Left renal pelvis (tissue), 4 donors: ENCODE measurements at places on chromosomes 1 and 21.
A peak's percentile ranks its signal among the peaks of the same experiment; 100 is the strongest.

- no peak for DNase-seq
Measured at GRCh38 chr1:212595787-212596714, 12.5 kb upstream of the ATF3 start.

- no peak for DNase-seq
Measured at GRCh38 chr1:115215703-115216521, 122.1 kb downstream of the NGF start.

DNA sequence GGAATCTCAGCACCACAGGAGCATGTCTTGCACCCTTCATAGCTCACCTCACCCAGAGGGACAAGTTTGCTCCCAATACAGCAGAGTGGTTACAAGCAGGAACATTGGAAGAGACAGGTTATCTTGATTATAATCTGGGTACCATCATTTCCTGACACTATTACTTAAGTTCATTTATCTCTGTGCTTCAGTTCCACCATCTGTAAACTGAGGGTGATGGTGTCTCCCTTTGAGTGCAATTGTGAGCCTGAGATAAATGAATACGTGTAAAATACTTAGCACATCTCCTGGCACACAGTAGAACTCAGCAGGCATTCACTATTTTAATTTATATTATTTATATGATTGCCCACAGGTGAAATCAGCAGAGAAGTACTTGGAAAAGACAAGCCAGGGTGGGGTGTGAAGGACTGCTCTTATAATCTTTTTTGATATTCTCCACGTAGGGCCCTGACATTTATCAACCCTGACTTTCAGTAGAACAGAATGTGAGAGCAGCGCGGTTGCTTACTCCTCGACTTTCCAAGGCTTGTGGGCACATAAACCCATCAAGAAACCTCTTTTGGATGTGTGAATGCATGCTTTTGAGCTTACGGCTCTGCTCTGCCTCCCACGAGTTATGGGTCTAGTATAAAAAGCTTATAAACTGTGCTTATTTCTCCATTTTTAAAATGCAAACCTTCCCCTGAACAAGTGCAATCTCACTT lies 34.9 kb downstream of the DUSP10 start:
- no peak for DNase-seq

DNA sequence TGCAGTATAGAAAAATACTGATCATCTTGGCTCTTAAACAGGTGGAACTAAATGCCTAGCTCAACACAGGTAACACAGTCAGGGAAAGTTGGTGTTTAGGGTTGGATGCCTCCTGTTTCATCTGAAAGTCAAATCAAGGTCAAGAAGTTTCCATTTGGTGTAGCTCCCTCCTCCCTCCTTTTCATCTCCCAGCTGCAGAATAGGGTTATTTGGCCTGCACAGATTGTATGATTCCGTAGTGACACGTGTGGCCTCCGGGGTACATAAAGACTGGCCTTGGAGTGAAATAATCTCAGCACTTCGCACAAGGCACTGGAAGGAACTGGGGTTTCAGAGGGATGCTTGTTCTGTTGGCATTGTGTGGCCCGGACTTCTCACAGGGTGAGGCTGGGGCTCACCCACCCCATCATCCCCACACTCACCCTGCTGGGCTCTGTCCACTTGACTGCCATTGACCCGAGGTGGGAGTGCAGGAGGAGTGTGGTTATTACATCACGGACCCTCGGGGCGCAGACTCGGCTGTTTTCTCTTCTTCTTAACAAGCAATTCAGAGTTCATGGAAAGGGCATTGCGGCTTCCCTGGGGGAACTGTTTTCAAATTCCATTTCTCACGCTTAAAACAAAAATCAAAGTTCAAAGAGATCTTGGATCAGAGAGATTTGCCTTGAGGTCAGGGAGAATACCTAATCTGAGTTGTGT lies 18.4 kb downstream of the IGSF5 start:
- DNase-seq, result peak; percentile 8

GRCh38 chr1:221714227-221715152 lies 27.4 kb downstream of the DUSP10 start:
- DNase-seq, result no peak

DNA sequence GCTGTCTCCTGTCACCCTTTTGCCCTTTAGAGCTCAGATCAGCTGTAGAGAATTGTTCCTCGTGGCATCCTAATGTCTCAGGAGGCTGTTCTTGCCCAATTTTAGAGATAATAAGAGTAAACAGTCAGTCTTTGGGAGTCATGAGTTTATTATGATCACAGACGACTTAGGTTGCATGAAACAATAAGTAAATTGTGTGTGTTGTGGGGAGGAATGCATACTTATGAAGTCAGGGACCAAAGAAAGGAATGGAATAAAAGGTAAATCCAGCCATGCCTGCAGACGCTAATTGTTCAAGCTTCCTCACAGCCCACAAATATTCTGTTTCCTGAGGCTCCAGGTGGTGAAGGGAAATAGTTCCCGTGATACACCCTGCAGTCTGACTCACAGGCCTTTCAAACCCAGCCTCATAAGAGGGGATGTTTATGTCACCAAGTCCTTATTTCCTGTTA lies 897 bp downstream of the EPHX4 start:
- DNase-seq, result peak; percentile 2

DNA sequence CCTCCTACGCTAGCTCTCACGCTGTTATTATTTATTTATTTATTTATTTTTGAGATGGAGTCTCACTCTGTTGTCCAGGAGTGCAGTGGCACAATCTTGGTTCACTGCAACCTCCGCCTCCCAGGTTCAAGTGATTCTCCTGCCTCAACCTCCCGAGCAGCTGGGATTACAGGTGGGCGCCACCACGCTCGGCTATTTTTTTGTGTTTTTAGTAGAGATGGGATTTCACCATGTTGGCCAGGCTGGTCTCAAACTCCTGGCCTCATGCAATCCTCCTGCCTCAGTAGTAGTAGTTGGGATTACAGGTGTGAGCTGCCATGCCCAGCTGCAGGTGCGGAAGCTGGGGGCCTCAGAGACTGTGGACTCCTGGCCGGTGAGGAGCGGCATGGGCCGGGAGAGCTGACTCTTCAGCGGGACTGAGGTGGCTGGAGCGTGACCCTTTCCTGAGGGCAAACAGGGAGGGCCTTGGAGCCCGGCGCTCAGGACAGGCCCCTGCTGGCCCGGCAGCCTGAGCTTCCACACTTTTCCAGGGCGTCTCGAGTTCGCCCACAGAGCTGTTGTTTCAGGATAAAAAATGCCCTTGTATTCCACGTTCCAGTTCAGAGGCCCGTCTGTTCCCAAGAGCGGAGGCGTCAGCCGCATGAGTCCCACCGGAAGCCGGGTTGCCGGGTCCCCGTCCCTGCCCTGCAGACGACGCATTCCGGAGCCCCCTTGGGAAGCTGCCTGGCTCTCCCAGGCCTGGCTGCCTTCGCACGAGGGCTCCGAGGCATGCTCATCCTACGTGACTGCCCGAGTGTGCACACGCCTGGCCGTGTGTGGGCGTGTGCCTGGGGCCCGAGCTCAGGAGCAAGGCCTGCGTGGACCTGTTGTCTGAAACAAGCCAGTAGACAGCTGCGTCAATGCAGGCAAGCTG lies 126.2 kb downstream of the SIK1 start:
- no peak for DNase-seq

- DNase-seq, result no peak
Measured at GRCh38 chr1:181251001-181251712, 162.7 kb downstream of the IER5 start.

DNA sequence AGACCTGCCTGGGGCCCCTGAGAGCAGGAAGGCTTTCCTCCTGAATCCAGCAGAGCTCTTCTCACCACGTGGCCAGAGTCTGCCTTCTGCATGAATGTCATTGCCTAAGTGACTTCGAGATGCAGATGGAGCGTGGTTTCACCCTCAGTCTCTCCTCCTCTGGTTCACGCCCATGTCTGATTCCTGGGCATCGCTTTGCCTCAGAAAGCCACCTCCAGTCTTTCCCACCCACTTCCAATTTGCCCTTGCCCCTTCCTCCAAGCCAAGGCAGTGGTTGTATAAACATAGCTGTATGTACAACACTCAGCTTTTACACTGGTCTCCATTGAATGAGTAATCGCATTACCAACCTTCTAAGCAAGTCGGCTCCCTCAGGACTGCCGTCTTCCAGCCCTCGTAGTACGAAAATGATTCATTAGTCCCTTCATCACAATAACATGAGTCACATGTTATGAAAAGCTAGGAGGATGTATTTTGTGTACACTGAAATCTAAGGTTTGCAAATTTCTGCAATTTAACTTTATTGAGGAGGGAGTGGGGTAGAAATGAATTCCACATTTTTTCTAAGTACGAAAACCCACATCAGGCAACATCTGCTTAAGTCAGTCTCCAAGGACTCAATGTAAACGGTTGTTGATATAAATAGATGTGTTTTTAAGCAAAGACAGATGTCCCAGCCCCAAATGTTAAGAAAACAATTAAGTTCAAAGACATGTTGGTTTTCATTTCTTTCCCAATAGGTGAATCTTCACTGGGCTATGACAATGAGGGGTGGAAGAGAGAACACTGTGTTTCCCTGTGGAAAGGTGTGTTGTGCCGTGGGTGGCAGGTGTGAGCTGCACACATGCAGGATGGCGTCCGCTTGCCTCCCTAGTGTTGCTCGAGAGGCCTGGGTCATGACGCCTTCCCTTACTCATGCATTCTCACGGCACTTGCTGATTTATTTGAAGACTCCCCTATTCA lies 32.3 kb upstream of the ETS2 start:
- no peak for DNase-seq

DNA sequence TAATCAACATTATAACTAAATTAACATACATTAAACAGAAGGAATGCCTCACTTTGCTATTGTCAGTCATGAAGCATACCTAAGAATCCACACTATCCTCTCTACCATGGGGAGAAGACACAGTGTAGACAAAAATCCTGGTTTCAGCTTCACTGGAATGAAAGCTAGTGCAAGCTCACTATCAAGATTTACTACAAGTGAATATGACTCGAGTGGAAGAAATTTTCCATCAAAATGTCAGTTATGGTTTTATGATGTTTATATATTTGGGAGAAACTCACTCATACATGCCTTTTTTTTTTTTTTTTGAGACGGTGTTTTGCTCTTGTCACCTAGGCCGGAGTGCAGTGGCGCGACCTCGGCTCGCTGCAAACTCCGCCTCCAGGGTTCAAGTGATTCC lies 424.3 kb downstream of the KCNT2 start:
- DNase-seq, result no peak

- DNase-seq, result no peak
Measured at GRCh38 chr1:109499661-109500536, 6.0 kb downstream of the CYB561D1 start.

- DNase-seq, result no peak
Measured at GRCh38 chr1:68116643-68117235, 66.3 kb upstream of the DIRAS3 start.

GRCh38 chr1:201540846-201541735 lies 2.2 kb downstream of the NAV1 start:
- no peak for DNase-seq

DNA sequence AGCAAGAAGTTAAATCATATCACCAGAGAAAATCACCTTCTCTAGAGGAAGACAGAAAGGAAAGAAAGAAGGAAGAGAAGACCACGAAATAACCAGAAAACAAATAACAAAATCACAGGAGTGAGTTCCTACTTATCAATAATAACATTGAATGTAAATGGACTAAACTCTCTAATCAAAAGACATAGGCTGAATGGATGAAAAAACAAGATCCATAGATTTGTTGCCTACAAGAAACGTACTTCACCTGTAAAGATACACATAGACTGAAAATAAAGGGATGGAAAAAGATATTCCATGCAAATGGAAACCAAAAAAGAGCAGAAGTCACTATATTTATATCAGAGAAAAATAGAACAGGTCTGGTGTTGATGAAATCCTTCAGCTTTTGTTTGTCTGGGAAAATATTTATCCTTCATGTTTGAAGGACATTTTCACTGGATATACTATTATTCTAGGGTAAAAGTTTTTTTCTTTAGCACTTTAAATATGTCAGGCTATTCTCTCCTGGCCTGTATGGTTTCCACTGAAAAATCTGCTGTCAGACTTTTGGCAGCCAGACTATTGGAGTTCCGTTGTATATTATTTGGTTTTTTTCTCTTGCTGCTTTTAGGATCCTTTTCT lies 202.5 kb upstream of the DUSP10 start:
- no peak for DNase-seq

DNA sequence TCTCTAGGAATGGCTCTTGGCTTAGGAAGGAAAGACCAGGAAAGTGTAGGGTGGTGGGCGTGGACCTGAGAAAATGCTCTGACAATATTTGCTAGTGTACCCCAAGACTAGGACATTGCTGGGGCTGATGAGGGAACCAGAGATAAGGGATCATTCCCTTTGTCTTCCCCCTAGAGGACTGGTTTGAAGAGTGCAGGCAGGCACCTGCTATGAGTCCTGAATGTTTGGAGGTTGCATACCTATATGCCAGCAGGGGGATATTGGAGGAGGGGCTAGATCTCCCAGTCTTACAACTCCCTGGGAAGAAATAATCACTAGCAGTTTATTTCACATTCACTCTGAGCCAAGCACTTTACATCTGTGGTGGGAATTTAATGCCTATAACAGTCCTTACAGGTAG lies 6.0 kb upstream of the BCL10 start:
- DNase-seq, result no peak

DNA sequence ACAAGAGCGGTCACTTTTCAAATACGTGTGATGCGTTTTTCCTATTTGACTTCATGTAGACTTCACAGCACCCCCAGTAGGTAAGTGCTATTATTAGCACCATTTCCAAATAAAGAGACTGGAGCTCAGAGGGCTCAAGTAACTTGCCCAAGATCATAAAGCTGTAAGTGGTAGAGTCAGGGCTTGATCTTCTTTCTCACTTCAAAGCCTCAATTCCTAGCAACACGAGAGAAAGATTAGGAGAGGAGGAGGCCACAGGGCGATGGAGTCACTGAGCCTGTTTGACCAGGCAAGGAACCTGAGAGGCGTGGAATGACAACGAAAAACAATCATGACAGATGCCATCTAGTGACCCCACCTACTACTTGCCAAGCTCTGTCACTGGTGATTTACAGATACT lies 181.0 kb downstream of the FOXD2 start:
- DNase-seq, result no peak

GRCh38 chr1:84433258-84434080 lies 35.2 kb downstream of the DNASE2B start:
- peak; percentile 50 for DNase-seq

DNA sequence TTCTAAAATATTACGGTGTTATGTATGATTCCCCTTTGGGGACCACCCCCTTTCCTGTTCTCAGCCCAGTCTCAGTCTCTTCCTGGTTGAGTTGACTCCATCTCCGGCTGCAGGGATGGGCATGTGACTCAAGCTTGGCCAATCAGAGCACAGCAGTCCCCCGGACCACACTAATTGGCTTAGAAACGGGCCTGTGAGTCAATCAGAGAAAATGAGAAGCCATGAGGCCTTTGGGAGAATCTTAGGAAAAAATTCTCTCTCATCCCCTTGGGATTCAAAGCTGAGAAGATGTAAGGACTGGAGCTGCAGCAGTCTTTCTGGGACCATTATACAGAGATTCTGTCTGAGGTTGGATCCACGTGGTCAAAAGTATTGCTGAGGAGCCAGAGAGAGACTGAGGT lies 10.7 kb upstream of the FHAD1 start:
- no peak for DNase-seq
